DND-41 (cell line): ENCODE measurements at places on chromosomes 2 and 18.

- H3K36me3 ChIP-seq: peaks cover 18% of the 10 kb centered on the region; the same call in 1 of the 2 replicates
- H3K27ac ChIP-seq: peak overlapping the region; percentile 87
- DNase-seq: no peak
- H3K4me3 ChIP-seq: peak overlapping the region; percentile 47
- H3K27me3 ChIP-seq: no peaks in the 10 kb centered on the region
These were observed 679 bp downstream of the TSGA10 start for GRCh38 chr2:99153921-99154604.

DNA sequence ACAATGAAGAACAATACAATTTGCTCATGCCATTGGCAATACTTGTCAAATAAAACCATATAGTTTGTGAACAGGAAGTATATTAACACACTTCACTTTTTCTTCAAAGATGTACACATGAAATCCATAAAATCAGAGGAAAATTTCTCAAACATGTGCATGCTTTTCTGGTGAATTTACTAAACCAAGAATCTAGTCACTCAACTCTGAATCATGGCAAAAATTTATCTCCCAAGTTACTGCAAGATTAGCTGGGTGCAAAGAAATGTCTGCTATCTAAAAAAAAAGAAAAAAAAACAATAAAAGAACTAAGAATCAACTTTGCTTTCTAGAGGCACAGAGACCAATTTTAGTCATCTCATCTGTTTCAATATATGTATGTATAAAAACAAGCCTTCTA, 419.2 kb downstream of the NR4A2 start:
- H3K27me3 ChIP-seq: no peaks in the 10 kb centered on the region
- no peaks in the 10 kb centered on the region for H3K36me3 ChIP-seq
- no peak overlapping the region for H3K4me3 ChIP-seq
- DNase-seq: no peak
- no peaks in the 10 kb centered on the region for H3K4me1 ChIP-seq

DNA sequence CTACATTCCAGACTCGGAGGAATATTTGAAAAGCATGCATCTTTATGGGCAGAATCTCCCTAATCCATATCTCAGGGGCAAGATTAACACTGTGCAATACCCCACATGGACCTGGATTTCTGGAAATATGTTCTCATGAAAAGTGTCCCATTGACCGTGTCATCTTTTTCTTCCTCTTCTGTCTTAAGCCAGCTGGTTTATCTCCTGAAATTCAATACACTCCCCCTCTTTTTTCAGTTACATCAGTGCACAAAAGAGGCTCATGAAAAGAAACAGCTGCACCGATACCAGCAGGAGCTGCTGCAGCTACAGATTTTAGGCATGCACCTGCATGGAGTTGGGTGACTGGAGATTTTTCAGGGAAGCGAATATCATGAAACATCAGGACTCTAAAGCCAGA, 117.2 kb downstream of the SLC4A3 start:
- H3K36me3 ChIP-seq: no peaks in the 10 kb centered on the region
- no peak for DNase-seq
- no peaks in the 10 kb centered on the region for H3K4me1 ChIP-seq
- no peak overlapping the region for H3K4me3 ChIP-seq
- no peaks in the 10 kb centered on the region for H3K27me3 ChIP-seq

GRCh38 chr2:158903711-158904405, 64.6 kb upstream of the TANC1 start:
- no peaks in the 10 kb centered on the region for H3K36me3 ChIP-seq
- no peak overlapping the region for H3K4me3 ChIP-seq
- H3K27ac ChIP-seq: no peak overlapping the region
- H3K27me3 ChIP-seq: no peaks in the 10 kb centered on the region

DNA sequence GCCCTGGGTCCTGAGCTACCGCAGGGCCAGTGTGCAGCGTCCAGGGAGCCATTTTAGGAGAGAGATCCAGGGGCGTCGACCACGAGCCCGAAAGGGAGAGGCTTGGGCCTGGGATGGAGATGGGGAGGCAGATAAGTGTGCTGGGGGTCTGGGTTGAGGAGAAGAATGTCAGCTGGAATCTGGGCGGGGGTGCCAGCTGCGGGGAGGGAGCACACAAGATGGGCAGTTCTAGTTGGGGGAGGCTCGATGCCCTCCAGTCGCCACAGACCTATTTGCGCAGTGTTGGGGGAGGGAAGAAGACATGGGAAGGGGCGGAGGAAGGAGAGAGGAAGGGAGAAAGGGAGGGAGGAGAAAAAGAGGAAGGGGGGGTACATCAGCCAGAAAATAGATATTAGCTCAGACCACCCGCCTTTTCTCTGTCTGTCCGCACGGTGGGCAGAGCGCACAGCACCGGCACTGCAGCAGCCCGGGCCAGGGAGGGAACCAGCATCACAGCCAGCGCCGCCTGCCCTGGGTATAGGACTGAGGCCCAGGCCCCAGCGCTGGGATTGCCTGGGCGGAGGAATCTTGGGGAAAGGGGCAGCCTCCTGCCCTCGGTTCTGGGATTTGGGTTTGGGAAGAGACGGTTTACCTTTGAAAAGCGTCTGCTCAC, 1.9 kb upstream of the HOXD11 start:
- no peak for DNase-seq
- H3K36me3 ChIP-seq: no peaks in the 10 kb centered on the region
- no peaks in the 10 kb centered on the region for H3K4me1 ChIP-seq
- no peak overlapping the region for H3K4me3 ChIP-seq
- H3K27ac ChIP-seq: no peak overlapping the region
- H3K27me3 ChIP-seq: no peaks in the 10 kb centered on the region

GRCh38 chr2:160014227-160014626, 48.2 kb downstream of the PLA2R1 start:
- no peaks in the 10 kb centered on the region for H3K36me3 ChIP-seq
- H3K4me1 ChIP-seq: no peaks in the 10 kb centered on the region
- H3K27ac ChIP-seq: no peak overlapping the region

DNA sequence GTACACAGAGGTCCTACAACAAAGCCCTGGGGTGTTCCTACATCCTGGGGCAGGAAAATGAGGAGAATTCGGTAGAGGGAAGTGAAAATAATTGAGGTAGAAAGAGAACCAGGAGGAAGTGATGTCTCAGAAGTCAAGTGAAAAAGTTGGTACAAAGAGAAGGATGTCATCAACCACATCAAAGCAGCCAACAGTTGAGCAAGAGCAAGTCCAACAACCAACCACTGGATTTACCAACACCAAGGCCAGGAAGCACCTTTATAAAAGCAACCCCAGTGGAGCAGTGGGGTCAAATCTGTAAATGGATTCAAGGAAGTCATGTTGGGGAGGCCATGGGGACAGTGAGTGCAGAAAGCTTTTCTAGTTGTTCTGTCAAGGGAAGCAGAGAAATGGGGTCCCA, 360.4 kb downstream of the ZNF516 start:
- peak overlapping the region; percentile 33; the same call in 1 of the 2 replicates for H3K27ac ChIP-seq
- DNase-seq: peak; percentile 65
- peaks cover 12% of the 10 kb centered on the region for H3K4me1 ChIP-seq
- H3K36me3 ChIP-seq: no peaks in the 10 kb centered on the region

- H3K36me3 ChIP-seq: no peaks in the 10 kb centered on the region
- no peaks in the 10 kb centered on the region for H3K27me3 ChIP-seq
- H3K4me1 ChIP-seq: no peaks in the 10 kb centered on the region
- DNase-seq: no peak
- no peak overlapping the region for H3K27ac ChIP-seq
These were observed 44.5 kb downstream of the TXNL1 start for GRCh38 chr18:56593906-56594305.
